ENCODE measurements at places on chromosomes 5 and 9.

- DNase-seq, result no peak
Measured at GRCh38 chr5:135478938-135479337, 26.8 kb upstream of the TIFAB start.

DNA sequence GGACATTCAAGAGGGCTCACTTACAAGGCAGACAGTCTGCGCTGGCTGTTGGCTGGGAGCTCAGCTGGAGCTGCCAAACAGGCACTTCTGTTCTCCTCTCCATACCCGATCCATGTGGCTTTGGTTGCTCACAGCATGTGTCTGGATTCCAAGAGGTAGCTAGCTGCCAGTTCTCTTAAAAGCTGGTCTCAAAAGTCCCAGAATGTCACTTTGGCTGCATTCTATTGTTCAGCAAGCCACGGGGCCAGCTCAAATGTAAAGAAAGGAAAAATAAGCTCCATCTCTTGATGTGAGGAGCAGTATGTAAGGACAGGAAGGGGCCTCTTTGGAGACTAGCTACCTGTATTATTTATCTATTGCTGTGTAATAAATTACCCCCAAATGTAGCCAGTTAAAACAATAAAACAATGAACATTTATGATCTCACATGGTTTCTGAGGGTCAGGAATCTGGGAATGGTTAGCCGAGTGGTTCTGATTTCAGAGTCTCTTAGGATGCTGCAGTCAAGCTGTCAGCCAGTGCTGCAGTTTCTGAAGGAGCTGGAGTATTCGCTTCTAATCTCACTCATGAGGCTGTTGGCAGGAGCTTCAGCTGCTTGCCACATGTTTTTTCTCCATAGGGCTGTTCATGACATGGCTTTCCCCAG lies 112.7 kb upstream of the CLINT1 start:
- no peak for DNase-seq

- DNase-seq, result no peak
Measured at GRCh38 chr9:12997009-12997408, 222.2 kb downstream of the LURAP1L start.

DNA sequence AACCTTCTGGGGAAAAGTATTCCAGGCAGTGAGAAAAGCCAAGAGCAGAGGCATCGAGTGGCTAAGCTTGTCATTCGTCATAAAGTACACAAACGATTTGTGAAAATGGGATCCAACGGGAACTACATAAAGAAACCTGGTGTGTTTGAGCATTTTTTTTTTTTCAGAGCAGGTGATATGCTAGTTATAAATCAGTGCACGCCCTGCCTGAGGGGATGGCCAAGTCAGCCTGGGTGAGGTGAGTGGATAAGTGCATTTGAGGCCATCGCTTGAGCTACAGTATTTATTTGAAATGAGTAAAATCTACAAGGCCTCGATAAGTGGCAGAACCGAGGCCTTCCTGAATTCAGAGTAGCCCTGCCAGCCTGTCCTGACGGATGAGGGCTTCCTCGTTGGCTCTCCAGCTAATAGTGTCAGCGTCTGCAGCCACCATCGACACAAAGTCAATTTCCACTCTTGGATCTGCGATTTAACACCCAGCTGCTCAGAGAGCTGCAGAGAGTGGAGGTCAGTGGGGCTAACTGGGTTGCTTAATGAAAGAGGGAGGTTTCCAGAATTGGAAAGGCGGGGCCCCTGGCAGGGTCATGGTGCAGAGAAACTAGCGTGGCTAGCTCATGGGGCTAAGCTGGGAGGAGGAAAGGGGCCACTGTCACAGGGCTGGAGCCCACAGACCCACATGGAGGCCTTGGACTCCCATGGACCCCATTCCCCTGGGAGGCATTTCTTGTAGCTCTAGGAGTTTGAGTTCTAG lies 27.3 kb downstream of the PPARGC1B start:
- DNase-seq, result no peak

- no peak for DNase-seq
Measured at GRCh38 chr9:13863112-13863511, 450.8 kb downstream of the NFIB start.

Measured in activated CD8-positive, alpha-beta T cell treated with anti-CD3 and anti-CD28 coated beads for 36 hours (primary cell).